AG09309 (cell line): ENCODE measurements at places on chromosomes 4 and X.
A peak's percentile ranks its signal among the peaks of the same experiment; 100 is the strongest.

DNA sequence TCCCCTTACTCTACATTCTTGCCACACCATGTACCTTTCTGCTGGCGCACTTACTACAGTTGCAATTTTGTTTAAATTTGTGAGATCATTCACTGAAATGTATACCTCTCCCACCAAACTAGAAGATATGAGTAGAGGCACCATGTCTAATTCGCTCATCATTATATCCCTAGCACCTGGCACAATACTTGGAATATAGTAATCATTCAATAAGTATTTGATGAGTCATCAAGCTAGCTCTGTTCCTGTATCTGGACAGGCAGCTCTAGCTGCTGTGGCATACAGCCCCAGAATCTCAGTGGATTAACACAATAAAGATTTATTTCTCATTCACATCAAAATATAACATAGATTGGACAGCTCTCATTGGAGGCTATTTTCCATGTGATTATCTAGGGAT lies 245.9 kb downstream of the IDS start:
- no peak for DNase-seq

GRCh38 chr4:46520361-46520760 lies 130.4 kb upstream of the GABRA2 start:
- no peak for DNase-seq

GRCh38 chr4:2281575-2282343 lies 19.9 kb upstream of the MXD4 start:
- no peak for DNase-seq

DNA sequence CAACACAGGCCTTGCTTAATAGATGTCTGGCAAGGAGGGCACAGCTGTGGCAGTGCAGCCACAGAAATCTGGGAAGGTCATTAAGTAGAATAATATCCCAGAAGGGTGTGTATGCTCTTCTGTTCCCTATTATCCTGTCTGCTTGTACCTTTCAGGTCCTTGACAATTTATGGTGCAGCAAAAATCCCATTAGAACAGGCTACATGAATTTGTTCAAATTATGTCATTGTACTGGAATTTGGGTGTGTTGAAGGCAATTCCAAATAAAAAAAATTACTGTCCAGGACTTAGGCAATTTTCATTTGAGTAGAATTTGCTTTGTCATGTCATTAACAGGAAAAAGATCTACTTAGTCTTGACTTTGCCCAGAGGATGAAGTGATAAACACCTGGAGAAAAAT lies 192.1 kb downstream of the IDS start:
- no peak for DNase-seq

DNA sequence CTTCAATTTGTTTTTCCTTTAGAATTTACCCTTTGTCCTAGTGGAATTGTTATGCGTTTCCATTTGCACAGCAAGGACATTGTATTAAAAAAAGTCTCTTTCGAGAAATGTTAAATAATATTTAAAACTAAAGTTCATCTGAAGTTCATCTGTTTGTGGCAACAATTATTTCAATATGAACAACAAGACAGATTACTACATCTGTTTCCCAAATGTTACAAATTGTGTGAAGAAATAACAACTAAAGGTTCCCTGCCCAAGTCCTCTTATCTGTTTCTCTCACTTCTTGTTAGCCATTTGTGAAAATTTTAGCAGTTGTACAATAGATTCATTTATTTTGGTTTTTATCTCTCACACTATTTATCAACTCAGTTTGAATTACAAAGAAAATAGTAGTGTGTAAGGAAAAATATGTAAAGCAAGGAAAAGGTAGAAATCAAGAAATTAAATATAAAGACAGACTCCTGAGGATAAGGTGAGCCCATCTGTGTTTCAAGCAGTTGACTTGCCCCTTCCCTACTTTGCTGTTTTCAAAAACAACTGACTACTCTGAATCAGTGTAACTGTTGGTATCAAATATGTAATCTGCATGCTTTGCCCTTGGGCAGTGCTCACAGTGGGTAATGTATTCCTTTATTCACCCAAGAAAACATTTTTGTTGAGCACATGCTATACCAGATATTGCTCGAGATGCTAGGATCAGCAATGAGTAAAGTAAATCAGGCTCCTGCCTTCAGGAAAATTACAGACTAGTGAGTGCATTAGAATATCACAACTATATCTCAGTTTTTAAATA lies 118.9 kb upstream of the PCDH7 start:
- no peak for DNase-seq

DNA sequence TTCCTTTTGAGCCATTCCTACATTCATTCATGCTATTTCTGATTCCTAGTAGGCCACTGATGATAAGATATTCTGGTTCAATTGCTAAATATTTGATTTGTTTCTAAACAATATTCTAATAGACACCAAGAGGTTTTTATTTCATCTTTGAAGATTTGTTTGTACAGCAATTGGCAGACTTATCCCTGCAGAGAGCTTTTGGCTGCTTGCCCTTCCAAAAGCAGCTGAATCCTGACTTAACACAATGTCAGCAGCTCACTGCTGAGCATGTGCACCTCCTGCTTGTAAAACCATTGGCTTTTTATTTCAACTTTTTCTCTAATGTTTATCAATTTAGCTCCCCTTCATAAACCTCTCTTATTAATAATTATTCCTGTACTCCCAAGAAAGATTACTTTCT lies 45.3 kb downstream of the MMRN1 start:
- DNase-seq = no peak

- peak; percentile 1 for DNase-seq
These were observed 58.3 kb upstream of the DOCK11 start for GRCh38 chrX:118437283-118437682.

- DNase-seq = no peak
These were observed 611.0 kb downstream of the NLGN4X start for GRCh38 chrX:5617666-5618065.

DNA sequence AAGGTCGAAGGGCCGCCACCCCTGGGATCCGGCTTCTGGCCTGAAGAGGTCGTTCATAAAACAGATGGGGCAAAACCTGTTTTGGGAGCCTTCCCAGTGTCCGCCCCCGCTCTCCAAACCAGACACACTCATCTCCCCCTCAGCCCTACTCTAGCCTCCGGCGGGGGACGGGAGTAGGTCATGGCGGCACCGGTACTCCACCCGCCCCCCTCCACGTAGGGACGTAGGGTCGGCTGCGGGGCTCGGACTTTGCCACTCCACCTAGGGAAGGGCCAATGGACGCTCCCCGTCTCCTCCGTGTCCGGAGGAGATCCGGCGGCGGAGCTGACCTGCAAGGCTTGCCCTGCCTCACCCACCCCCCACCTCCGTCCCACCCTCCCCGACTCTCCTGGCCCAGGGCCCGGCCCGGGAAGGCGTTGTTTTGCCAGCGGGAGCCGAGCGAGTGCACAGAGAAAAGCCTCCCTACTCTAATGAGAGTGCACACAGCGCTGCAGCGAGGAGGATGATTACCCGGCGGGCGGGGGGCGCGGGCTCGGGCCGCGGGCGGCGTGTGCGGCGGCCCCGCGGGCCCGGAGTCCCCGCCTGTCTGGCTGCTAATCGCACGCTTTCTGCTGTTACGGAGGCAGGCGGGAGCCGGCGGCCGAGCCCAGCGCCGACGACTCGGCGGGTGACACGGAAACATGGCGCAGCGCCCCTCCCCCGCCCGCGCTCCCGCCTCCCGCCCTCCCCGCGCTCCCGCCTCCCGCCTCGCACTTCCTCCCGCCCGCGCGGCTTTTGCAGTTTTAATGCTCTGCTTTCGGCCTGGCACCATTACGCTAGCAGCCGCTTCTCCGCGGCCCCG lies 8.3 kb upstream of the BCOR start:
- DNase-seq = no peak

DNA sequence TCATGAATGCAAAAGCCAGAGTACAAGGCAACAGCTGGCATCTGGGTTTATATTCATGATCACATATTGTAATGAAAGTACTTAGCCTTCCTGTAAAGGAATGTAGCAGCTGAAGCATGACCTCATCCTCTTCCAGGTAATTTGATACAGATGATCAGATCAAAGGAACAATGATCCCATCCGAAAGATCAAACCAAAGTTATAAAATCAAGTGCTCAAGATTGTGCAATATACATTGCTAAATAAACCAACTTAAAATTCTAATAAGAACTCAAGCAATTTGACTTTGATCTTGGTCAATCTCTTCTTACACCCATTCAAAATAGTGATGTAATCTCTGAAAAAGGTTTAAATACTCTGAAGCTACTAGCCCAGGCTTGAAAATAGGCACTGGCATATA lies 113.1 kb upstream of the INPP4B start:
- DNase-seq = no peak

- DNase-seq = no peak
These were observed 464.3 kb downstream of the TMA16 start for GRCh38 chr4:163958751-163959150.

DNA sequence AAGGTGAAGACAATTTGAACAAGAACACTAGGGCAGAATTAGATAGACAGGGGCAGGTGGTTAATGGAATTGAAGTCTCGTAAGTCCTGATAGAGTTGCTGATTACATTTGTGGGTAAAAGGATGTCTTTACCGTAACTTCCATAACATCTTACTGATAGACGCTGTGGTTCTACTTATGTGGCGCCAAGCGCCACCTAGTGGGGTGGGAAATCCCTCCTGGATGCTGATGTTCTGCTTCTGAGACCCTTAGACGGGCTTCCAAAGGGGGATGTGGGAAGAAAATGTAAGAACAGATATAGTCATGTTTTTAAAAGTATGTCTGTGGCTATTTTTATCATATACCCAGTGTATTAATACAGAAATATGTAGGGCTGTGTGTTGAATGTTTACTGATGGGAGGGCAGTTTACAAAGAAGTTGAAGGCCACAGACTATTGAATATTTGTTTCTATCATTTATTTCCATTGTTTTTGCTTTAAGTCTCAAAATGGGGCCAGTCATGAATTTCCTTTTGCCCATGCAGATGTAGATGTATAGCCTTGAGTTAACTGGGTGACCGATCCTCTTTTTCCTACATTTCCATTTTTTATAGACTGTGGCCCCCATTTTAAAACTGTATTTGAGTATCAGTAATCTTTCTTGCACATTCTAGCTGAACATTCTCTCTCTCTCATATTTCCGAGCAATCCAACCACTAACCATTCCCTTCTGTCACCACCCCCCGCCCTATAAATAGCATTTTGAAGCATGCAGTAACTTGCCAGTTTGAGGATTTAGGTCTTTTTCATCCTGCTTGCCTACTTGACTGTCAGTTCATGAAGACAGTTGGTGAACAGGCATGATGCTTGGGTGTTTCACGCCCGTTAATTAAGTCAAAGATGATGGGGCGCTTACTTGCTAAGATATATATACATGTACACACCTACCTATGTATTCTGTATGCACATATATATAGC lies 12.1 kb upstream of the TLR8 start:
- no peak for DNase-seq

DNA sequence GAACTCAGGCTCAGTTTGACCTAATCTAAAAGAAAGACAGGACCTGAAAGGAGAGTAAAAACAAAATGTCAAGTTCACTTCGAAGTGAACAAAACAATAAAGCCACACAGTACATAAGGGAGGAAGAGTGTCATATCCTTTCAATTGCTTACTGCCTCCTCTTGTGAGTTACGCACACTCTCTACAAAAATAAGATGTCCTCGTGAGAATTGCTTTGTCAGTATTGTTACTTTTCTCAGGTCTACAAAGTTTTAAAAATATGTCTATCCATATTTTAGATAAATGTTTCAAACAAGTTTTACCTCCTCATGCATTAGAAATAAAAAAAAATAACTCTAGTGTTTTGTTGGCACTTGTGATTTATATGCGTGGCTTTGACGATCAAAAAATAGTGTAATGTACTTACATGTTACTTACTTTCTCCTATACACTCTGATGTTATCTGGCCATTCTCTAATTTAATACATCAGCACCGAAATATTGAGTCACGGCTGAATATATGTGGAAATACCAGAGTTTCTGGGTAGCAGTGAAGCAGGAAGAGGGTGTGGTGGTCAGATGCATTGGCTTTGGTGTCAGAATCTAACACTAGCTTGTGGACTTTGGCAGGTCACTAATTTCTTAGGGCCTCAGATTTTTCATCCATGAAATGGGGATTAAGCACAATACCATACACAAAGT lies 8.1 kb upstream of the MRPL1 start:
- no peak for DNase-seq

GRCh38 chr4:8272472-8273428 lies 3.2 kb downstream of the HTRA3 start:
- DNase-seq = no peak

GRCh38 chr4:127251423-127251822 lies 381.3 kb upstream of the INTU start:
- peak; percentile 13 for DNase-seq

GRCh38 chr4:89172865-89173264 lies 61.5 kb downstream of the TIGD2 start:
- DNase-seq = no peak

GRCh38 chrX:1167466-1167865 lies 45.0 kb downstream of the CRLF2 start:
- no peak for DNase-seq

GRCh38 chrX:24055043-24055356 lies 244 bp downstream of the EIF2S3 start:
- no peak for DNase-seq

DNA sequence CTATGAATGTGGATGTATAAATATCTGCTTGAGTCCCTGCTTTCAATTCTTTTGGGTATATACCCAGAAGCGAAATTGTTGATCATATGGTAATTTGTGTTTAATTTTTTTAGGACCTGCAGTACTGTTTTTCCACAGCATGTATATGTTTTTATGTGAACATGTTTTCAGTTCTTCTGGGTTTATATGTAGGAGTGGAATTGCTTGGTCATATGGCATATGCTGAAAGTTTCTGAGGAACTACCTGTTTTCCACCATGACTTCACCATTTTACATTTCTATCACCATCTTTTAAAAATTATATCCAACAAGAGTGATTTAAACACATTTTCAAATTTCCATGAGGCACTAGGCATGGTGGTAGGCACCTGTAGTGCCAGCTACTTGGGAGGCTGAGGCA lies 8.2 kb downstream of the PPAT start:
- DNase-seq = no peak

GRCh38 chrX:95703696-95704095 lies 980.9 kb upstream of the DIAPH2 start:
- DNase-seq = no peak

DNA sequence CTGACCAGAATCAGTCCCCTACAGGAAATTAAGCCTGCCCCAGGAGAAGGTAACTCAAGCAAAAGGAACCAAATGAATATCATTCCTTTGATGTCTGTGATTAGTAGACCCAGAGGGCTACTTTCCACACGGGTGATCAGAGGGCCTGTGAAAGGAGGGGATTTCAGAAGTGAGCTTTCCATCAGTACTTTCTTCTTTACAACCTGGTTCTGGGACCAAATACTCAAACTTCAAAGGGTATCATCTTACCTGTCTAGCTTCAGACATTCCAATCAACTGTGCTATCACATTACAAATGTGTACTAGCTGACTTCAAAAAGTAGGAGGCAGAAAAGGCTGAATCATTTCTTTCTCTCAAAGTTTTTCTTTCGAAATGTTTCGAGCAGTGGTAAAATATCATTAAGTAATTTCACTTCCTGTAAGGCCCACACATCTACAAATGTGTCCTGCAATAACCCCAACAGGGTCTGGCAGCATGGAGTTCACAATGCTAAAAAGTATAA lies 23.9 kb downstream of the ACSL4 start:
- no peak for DNase-seq

- no peak for DNase-seq
These were observed 8.5 kb downstream of the WFS1 start for GRCh38 chr4:6277935-6278800.

- DNase-seq = no peak
These were observed 24.1 kb downstream of the EMCN start for GRCh38 chr4:100493756-100494155.

GRCh38 chr4:105632599-105632998 lies 75.9 kb downstream of the INTS12 start:
- no peak for DNase-seq
